ENCODE measurements at places on chromosomes 16 and 17. TPM values are rescaled to one million over a fixed set of nuclear protein-coding genes. Genes with fewer than 3 reads are reported as not detected.

Gene SNAI3
- 4.3 TPM for total RNA-seq

Gene SLC22A31
- total RNA-seq, result 1.7 TPM

Gene RAD51C
- 57.9 TPM for total RNA-seq

Gene METTL16
- 25.6 TPM for total RNA-seq

Gene AIPL1
- 0.08 TPM for total RNA-seq

- no peak for ATAC-seq
Measured at GRCh38 chr16:19751478-19752385, 33.7 kb downstream of the IQCK start.

GRCh38 chr17:28763137-28763799, 19.5 kb downstream of the TRAF4 start:
- peak; percentile 31 for ATAC-seq

- no peak for ATAC-seq
Measured at GRCh38 chr16:47995354-47995753, 160.4 kb downstream of the ABCC12 start.

DNA sequence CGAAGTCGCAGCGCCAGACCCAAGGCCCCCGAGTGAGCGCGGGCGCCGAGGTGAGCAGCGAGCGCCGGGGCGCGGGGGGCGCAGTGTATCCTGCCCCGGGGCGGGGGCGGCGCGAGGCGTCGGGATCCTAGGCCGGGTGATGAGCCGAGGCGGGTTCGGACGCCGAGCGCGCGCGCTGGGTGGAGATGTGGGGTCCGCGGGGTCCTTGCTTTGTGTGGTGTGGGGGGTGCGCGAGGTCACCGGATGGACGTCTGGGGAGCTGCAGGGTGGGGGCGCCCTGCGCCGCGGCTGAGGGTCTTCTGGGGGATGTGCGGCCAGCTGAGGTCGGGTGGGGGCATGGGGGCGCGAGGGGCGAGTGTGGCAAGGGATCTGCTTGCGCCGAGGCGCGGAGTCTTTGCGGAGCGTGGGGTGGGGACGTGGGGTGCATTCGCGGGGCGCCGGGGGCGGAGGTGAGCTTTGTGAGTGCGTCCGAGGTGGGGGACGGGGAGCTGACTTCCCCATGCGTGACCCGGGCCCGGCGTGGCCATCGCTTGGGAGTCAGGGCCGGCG, 560 bp downstream of the RAI1 start:
- peak; percentile 11 for ATAC-seq

GRCh38 chr17:43135454-43135819, 10.3 kb upstream of the BRCA1 start:
- no peak for ATAC-seq

DNA sequence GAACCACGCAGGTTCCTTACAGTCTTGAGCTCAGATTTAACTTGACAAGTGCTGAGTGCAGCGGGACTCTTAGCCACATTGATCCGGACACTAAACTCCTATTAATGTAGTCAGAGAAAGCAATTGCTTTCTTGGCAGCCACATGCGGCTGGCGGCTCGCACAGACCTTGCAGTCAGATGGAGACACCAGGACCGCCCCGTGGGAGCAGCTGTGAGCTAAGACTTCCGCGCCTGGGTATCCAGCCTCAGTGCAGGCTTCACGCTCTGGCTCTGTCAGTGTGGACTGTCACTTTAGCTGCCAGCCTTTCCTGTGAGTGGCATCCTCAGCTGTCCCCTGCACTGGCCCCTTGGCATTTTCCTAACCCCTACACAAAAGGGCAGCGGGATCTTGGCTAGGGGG, 80.9 kb upstream of the NLRP1 start:
- no peak for ATAC-seq

- ATAC-seq, result no peak
Measured at GRCh38 chr17:44971776-44972483, 3.8 kb upstream of the C1QL1 start.

DNA sequence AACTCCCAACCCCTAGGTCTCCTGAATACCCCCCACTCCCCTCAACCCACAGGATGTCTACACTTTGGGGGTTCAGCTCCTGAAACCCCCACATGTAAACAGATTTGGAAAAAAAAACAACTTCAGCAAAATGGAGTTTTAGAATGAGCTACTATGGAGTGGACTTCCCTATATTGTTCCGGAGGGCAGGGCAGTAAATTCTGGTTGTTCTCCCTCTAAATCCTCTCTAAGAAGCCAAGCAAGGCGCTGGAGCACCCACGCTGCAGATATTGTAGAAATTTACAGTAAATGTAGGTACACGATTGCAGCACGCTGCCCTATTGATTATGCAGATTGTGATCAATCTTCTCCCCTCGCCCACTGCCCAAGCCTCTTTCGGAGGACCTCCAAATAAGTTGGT, 8.5 kb upstream of the ZFHX3 start:
- ATAC-seq, result no peak

DNA sequence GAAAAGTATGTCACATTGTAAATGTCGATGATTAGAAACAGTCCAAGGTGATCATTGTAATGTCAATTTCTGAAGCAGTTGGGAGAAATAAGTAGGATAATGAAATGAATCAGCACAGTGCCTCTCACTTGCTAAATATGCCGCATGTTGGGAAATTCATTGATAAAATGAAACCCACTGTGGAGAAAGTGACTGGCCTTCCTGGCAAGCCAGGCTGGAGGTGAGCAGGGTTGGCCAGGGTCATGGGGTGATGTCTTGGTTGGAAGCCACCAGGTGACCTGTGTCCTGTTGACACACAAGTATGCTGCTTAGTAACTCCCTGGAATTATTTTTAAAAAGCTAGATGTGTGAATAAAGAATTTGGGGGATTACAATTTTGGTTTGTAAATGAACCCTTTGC, 14.9 kb upstream of the WNT9B start:
- no peak for ATAC-seq

DNA sequence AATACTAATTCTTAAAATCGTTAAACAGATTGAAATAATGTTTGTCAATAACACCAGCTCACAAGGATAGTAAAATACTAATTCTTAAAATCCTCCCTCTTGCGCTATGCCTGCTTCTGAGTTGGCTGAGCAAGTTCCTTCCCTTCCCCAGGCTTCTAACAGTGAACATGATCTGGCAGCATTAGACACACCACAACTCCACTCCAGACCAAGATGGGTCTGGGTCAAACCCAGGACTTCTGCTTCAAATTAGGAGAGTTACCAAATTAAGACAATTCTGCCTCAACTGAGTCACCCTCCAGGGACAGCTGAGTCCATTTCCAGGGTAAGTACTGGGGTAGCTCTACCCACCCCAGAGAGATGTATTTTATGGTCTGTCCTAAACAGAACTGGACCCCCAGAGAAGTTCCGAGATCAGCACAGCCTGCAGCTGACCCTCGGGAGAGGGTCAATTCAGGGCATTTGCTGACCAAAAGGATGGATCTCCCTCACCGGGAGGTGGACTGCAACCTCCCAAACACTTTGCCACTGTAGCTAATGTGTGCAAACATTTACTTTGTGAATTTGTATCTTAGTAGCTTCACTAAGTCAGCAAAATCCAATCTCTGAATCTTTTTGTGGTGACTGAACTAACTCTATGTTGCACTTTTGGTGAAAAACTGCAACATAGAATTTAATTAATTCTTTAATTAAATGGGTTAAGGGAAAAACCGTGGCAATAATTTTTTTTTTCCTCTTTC, 48.8 kb downstream of the ADCY9 start:
- no peak for ATAC-seq

- no peak for ATAC-seq
Measured at GRCh38 chr17:5819396-5819795, 235.1 kb upstream of the NLRP1 start.

All from motor neuron (in vitro differentiated cells).